Foreskin fibroblast (primary cell): ENCODE measurements at places on chromosomes 2 and 18.

DNA sequence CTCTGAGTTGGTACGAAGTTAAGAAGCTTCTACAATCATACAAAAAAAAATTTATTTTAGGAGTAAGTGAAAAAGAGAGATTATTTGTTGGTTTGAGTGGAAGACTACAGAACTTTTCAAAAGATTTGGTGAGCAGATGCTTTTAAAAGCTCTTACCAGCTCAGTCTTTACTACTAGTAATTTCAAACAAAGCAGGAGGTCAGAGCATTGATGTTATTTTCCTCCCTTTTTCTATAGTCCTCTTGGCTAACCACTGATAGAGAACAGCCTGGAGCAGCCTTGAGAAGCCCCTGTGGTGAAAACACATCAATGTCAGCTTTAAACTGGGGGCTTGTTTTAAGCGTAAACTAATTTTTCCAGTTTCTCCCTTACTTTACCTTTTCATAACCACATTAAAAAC lies 559.3 kb upstream of the CDH2 start:
- no peak for DNase-seq

- no peak for DNase-seq
Observed at GRCh38 chr2:140136861-140137260, 1356.7 kb upstream of the NXPH2 start.

DNA sequence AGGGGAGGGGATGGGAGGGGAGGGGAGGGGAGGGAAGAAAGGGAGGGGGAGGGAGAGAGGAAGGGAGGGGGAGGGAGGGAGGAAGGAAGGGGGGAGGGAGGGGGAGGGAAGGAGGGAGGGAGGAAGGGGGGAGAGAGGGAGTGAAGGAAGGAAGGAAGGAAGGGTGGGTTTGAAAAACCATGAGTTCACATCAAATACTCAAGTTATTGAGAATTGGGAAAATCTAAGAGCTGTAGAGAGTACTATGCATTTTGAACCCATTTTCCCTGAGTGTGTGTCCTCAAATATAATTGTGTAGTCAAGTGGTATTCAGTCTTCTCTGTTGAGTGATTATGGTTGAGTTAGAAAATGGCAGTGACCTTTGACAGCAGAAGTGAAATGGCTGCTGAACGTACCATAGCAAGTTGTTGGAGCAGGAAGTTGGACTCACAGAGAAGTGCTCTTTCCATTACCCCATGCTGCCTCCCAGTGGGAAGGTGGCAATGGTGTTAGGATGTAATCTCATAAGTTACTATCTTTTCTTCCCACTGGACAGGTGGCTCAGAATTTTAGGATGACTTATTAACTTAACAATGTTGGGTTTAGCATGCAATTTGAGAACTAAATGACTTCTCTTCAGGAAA lies 214.6 kb downstream of the SETBP1 start:
- DNase-seq = peak; percentile 55

DNA sequence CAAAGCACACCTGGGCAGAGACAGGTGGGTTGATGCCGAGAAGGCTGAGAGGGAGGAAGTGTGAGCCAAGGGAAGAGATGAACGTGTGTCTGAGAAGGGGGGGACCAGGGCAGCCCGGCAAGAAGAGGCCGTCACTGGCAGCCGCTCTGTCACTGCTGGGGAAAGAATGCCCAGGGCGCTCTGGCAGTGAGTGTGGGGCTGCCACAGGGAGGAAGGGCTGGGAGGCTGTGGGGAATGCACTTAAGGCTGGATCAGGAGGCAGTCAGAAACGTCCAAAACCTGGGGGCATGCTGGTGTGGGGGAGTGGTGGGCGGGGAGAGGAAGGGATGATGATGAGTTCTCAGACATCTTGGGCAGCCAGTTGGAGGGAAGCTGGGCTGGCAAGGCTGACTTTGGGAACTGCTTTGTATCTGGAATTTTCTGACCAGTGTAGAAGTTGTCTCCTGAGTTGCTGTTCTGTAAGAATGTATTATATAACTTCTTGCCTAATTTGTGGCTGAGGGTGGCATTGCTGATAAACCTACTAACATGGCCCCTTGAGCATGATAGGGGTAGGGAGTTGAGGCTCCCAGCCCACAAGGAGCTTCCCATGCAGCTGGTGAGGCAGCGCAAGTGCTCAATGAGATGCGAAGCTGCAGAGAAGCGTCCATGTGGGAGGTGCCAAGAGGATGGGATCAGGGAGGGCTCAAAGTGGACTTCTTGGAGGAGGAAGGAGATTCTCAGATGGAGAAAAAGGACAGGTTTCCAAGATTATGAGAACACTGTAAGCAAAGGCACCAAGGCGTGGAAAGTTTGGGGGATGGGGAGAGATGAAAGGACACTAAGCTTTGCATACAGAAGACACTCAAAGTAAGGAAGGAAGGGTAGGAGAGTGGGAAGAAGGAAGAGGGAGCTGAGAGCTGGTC lies 185.1 kb upstream of the HAAO start:
- DNase-seq = no peak

DNA sequence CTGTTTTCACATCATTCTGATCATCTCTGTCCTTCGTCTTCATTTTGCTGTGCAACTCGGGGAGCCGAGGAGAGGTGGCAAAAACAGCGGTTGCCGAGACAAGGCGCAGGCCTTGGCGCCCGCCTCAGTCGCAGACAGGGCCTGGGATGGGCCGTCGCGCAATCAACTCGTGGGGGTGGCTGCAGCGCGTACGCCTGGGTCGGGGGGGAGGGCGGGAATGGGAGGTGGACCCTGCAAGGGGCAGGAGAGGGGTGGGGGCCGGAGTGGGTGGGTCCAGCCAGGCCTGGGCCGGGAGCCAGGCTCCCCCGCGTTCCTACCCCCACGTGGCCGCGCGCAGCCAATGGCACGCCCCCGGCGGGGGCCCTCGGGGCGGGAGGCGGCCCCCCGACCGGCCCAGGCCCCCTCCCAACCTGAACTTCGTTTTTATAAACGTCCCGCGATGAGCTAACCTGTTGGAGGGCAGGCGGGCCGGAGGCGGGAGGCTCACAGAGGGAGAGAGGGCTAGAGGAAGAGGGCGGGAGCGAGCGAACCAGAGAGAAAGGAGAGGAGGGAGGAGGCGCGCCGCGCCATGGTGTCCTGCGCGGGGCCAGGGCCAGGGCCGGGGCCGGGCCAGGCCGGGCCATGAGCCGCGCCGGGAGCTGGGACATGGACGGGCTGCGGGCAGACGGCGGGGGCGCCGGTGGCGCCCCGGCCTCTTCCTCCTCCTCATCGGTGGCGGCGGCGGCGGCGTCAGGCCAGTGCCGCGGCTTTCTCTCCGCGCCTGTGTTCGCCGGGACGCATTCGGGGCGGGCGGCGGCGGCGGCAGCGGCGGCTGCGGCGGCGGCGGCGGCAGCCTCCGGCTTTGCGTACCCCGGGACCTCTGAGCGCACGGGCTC lies at the start of gene HOXD13:
Gene HOXD13 (plus strand): TSS at position 452 of the 875 bp plus-strand sequence. CDS start 170 bp downstream, at position 622.
- peak; percentile 67 for DNase-seq

DNA sequence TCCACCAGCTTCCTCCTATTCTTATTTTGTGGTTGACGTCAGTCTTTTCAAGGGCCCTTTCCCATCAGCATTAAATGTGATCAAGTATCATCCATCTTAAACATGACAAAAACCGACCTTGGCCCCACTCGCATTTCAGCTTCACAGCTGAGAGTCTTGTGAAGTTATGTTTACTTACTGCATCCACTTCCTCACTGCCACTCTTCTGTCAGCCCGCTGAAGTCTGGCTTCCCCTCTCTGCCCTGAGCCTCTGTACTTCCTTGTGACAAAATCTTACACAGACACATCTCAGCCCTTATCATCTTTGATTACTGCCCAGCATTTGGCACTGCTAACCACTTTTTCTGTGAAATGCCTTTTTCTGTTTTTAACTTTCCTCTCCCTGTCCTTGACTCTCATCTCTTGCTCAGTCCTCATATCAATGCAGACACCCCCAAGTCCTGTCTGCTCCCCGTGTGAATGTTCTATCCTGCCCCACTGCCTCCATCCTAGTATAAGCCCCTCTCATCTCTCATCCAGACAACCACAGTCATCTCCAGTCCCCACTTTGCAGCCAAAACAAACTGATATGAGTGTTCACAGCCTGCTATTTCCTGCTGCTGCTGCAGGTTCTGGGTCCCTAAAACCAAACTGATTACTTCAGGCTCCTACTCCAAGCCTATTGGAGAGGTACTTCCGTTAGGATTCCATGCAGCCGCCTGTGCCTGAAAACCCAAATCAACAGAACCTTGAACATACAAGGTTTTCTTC lies 31.4 kb downstream of the FOSL2 start:
- DNase-seq = peak; percentile 29

DNA sequence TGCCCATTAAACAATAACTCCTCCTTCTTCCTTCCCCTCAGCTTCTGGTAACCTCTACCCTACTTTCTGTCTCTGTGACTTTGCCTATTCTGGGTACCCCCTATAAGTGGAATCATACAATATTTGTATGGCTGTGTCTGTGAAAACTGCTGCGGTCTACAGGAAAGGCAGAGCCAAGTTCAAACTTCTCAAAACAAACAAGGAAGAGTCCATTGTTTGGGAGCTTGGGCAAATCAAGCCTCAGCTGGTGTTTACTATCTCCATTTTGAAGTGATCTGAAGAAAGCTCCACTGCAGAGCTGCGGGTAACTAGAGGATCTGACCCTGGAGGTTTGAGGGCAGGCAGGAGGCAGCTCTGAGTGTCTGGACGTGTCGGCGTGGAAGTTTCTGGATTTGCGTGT lies 48.6 kb upstream of the DAPL1 start:
- no peak for DNase-seq

- no peak for DNase-seq
Observed at GRCh38 chr2:190663839-190664238, 15.0 kb downstream of the NAB1 start.

GRCh38 chr18:681985-682384 lies 24.5 kb downstream of the TYMS start:
- DNase-seq = no peak

DNA sequence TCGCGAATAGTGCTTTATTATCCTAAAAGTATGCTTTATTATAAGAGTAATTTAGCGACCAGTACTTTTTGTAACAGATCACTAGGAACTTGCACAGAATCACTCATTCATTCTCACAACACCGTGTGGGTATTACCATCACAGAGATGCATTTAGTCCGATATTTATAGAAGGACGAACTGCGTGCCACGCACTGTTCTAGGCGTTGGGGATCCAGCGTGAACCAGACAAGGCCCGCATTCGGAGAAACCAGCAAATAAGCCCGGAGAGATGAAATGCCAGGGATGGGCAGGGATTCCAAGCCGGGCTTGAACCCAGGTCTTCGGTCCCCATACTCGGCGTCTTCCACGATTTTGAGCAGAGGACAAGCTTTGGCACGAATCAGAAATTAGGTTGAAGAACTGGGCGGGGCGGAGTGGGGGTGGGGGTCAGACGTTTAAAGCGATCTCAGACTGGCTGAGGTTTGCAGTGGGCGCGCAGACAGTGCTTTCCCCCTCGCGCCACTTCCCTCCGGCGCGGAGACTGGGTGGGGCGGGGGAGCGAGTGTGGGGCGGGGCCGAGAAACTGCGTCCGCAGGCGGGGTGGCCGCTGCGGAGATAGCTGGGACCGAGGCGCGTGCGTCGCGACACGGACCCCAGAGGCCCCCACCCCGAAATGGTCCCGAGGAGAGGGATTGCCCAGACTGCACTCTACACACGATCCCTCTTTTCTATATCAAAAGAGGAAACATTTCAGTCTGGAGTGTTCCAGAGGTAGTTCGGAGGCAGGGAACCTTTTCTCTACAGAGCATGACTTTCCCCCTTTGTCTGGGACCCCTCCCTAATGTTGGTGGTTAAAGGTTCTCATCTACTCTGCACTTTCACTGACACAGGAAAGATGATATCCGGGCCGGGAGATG lies 1.1 kb upstream of the CXCR4 start:
- DNase-seq = no peak

DNA sequence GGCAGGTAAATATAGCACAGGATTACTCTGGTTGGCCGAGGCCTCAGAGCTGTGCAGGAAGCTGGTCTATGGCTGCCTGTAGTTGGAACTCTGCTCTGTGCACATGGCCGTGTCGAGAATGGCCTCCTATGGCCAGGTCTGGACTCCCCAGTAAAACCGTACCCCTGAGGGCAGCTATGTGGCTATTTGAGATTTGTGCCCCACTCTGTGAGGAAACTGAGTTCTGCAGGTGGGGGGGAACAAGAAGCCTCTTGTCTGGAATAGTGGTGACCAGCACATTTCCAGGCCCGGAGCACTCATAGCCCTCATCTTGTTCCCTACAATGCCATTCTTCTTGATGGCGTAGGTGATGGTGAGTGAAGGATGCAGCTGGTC lies 15.0 kb upstream of the TEX51 start:
- DNase-seq = no peak

DNA sequence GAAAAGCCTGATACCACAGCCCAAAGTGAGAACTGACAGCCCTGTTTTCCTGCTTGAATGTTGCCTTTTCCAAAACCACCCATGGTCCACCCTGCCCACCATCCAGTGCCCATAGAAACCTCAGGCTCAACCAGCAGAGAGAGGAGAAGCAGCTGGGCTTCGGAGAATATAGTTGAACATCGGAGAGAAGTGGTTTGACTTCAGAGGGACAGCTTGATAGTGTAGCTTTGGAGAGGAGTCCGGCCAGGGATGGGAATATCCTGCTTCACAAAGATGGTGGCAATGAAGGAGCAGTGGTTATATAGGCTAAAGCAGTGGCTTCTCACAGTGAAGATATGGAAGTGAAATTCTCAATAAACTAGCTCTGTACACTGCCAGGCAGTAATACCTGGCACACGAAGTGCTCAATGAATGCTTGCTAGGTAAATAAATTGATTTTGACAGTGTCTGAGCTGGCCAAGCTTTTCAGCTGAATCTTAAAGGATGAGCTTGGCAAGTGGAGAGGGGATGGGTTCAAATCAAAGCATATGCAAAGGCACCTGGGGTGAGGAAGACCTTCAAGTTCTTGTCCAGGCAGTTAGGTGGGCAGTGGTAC lies 21.2 kb downstream of the AFF3 start:
- DNase-seq = no peak

DNA sequence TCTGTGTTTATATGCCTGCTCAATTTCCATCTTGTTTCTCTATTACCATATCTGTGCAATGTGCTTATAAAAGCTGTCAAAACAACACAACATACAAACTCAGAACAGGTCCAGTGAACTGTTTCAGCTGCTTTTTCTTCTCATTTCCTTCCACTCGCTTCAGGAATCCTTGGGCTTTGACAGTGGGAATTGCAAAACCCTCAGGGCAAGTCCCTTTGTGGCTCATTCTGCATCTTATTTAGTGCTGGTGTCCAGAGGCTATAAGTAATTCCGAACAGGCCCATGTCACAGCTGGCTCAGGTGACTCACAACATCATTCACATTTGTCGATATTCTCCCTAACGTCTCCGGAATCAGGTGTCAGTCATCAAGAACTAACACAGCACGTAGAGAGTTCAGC lies 309.9 kb upstream of the ZNF521 start:
- DNase-seq = peak; percentile 71

GRCh38 chr2:158928965-158929364 lies 39.5 kb upstream of the TANC1 start:
- DNase-seq = no peak

- DNase-seq = no peak
Observed at GRCh38 chr2:104432401-104432800, 421.5 kb upstream of the POU3F3 start.
